ENCODE measurements at places on chromosomes 11 and 22. TPM values are rescaled to one million over a fixed set of nuclear protein-coding genes. Genes with fewer than 3 reads are reported as not detected.

DNA sequence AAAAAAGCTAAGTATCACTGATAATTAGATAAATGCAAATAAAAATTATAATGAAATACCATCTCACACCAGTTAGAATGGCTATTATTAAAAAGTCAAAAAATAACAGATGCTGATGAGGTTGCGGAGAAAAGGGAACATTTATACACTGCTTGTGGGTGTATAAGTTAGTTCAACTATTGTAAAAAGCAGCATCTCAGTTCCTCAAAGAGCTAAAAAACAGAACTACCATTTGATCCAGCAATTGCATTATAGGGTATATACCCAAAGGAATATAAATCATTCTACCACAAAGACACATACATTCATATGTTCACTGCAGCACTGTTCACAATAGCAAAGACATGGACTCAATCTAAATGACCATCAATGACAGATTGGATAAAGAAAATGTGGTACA is 120.3 kb upstream of the ZBED5 start:
- no peak for DNase-seq

DNA sequence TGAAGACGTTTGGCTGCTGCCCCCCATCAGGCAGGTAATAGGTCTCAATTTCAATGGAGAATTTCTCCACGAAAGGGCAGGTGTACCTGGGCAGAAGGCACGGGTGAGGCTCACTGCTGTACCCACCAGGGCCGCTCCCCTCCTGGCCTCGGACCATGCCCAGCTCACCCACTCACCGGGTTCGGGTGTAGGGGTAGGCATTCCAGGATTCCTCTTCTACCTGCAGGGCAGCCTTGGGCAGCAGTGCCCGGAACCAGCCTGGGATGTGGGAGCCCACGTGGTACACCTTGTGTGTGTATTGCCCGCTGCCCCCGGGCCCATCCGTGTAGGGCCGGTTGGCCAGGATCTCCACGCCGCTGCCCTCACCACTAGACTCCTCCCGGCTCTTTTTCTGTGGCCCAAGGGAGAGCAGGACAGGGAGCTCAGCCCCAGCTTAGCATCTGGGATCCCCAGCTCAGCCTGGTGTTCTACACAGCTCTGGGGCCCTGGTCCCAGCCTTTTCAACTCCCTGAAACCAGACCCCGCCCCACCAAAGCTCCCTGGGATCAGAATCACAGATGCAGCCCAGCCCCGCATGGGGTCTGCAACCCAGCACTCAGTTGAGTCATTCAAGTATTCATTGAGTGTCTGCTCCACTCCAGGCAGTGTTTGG is 2.7 kb downstream of the PITPNM1 start:
- DNase-seq, result no peak

DNA sequence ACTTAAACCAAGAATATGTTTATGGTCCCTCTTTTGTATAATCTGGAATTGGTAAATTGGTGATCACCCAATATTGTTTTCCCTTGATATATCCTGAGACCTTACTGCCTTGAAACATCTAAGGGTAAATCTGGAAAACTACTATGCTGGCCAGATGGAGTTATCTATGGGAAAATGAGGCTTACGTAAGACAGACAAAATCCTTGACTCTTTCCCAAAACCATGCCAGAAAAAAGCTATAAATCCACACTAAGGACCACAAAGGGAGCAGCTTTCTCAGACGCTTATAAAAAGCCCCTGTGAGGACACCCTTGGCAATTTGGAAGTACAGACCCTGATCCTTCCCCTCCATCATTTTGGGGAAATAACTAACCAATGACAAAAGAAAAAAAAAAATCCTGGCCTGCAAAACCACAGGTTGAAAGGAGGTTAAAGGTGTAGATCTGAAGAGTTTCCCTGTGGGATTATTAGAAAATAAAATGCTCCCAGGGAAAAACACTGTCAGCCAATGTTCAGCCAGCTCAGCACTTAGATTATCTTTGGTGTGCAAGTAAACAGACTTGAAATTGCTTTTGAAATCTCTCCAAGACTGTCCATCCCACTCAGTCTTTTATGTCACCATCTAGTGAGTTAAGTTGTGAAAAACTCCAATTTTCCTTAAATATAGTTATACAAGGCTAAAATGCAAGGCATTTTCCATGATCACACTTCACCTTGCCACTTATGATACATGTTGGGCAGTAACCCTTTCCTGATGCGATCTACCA is 6.6 kb upstream of the AMBRA1 start:
- no peak for DNase-seq

GRCh38 chr11:31582697-31583096 is 73.1 kb downstream of the ELP4 start:
- DNase-seq, result no peak

- DNase-seq, result no peak
Measured at GRCh38 chr22:48692734-48693376, 1134.8 kb downstream of the BRD1 start.

DNA sequence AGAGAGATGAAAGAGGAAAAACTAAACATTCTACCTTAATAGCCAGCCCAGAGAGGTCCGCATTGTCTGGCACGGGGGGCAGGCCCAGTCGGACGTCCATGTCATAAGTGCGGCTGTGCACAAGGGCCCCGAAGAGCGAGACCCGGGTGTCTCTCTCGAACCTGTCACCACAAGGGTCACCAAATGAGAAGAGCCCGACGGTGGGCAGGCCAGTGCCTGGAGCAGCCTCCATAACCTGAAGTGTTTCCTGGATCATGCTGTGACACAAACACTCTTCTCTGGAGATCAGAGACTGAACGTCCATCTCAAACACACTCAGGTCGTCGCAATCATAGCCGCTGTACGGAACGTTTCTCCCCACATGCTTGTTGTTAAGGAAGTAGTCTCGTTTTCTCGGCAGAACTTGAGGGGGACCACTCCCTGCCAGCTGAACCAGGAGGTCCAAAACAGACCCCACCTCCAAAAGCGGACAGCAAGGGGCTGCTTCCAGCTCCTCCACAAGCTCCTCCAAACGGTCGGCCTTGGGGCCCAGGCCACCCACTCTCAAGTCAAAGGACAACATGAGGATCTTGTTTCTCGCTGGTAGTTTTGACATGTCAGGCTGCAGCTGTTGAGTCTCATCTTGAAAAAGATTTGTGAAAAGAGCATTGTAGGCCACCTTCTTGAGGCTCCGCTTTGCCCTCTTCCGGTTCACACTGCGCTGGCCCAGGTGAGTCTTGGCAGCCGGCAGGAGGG is 971 bp downstream of the TUBGCP6 start:
- no peak for DNase-seq

Gene CFAP300
- 3.0 TPM for total RNA-seq

DNA sequence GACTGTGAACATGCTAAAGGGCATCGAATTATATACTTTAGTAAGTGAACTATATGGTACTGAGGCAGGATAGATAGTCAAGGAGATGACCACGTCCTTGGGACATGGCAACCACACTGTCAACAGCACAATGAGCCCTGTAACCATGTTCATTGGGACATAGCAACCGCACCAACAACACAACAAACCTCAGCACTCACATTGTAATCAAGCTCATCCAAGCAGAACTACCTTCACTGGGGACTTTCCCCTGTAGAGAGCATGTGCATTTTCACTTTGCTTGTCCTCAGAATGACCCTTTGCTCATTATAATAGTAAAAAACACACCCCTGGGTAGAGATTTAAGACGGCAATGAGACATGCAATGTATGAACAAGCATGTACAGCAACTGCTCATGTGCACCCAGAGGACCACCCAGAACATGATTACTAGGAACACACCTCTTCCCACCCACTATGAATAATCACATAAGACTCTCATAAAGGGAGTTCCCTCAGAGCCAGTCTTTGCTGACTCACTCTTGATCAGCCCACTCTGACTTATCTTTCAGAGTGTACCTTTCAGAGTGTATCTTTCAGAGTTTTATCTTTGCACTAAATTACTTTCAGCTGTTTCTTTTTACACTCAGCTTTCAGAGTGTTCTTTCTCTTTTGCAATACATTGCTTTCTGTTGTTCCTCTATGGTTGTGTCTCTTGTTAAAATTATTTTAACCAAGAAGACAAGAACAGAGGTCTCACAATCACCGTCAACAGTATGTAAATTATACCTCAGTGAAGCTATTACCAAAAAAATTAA is 4.1 kb upstream of the PLAAT2 start:
- DNase-seq, result no peak

Gene CASP4
- 75.8 TPM for total RNA-seq

- no peak for DNase-seq
Measured at GRCh38 chr11:71084306-71085012, 167.9 kb downstream of the SHANK2 start.

Gene C11orf91
- total RNA-seq, result 3.4 TPM

GRCh38 chr11:14768526-14769188 is 123.4 kb downstream of the CYP2R1 start:
- no peak for DNase-seq

Gene OR5P2
- not detected for total RNA-seq

Gene APOA5
- total RNA-seq, result not detected

GRCh38 chr22:32629573-32629957 is 155.0 kb downstream of the FBXO7 start:
- DNase-seq, result no peak

DNA sequence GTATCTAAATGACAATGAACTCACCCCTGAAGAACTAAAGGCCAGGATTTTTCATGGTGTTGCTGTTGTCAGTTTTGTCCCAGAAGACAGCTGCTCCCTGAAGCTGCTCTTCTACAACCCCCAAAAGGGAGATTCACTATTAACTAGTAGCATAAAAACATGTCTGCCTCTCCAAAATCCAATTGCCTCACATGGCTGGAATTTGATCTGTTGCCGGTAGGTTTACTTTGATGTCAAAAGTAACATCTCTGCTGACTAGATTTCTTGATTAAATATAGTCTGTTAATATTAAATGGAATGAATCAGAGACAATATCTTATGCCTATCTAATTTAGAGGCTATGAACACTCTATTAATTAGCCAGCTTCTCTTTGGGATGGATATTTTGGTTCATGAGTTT is 425.4 kb downstream of the ETS1 start:
- DNase-seq, result no peak

GRCh38 chr11:100640071-100640470 is 47.0 kb upstream of the ARHGAP42 start:
- no peak for DNase-seq

Gene RGL4
- 1.5 TPM for total RNA-seq

Gene DEUP1
- total RNA-seq, result not detected

Gene ANKK1
- 0.13 TPM for total RNA-seq

Data from mesenteric fat pad (tissue), 1 donor.